ENCODE measurements at places on chromosomes 12 and 14.
A peak's percentile ranks its signal among the peaks of the same experiment; 100 is the strongest.

- no peak for DNase-seq
These were observed 98.5 kb upstream of the TMPO start for GRCh38 chr12:98416845-98417244.

DNA sequence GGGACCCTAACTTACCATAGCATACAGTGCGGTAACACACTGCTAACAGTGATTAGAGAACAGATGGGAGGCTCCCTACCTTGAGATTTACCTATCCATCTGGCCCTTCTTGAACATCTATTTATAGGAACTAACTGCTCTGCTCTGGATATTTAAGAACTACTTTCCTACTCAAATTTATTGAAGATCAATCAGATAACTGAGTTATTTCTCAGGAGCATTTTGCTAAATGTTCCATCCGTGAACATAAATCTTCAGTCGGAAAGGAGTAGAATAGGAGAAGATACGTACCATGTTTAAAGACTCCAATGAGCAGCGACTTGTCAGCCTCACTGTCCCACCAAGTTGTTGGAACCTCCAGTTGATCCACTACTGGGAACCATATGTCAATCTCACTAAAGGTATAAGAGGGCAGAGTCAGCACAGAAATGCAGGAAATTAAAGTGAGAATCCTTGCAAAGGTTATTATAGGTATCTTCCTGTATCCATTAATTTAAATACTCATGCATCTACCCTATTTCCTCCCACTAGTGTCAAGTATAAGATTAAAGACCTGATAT, 15.6 kb upstream of the SUPT16H start:
- no peak for DNase-seq

DNA sequence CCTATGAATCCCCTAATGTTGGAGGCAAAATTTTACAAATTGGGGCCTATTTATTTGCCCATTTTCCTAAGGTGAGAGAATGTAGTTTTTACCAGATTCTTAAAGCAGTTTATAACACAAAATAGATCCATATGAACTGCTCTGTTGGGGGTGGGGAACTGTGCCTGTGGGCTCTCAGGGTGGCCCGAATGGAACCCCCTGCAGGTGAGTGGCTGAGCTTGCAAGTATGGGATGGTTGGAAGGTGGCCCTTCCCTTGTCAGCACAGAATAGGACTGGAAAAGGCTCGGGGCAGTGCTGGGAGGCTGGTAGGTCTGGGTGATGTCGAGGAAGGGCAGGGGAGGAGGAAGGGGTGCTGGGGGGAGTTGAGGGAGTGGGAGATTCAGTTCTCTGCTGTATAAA, 4.9 kb downstream of the VSX2 start:
- DNase-seq: no peak

GRCh38 chr12:111412007-111412829, 6.5 kb downstream of the SH2B3 start:
- DNase-seq: no peak

GRCh38 chr14:34297786-34298520, 164.1 kb downstream of the SPTSSA start:
- no peak for DNase-seq

- DNase-seq: no peak
These were observed 9.2 kb upstream of the TMEM117 start for GRCh38 chr12:43826681-43827080.

- no peak for DNase-seq
These were observed 928 bp downstream of the TBX3 start for GRCh38 chr12:114682785-114683708.

DNA sequence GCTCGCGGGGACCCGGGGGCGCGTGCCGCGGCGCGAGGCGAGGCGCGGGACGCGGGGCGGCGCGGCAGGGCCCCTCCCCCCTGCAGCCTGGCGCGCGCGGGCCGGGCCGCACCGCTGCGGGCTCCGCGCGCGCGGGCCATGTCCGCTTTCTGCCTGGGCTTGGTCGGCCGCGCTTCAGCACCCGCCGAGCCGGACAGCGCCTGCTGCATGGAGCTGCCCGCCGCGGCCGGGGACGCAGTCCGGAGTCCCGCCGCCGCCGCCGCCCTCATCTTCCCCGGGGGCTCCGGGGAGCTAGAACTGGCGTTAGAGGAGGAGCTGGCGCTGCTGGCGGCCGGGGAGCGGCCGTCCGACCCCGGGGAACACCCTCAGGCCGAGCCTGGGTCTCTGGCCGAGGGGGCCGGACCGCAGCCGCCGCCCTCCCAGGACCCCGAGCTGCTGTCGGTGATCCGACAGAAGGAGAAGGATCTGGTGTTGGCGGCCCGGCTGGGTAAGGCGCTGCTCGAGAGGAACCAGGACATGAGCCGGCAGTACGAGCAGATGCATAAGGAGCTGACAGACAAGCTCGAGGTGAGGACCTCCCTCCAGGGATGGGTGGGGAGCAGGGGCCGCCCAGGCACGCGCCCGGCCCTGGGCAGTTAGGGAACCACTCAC, 820 bp downstream of the BICDL1 start:
- peak; percentile 85 for DNase-seq

GRCh38 chr12:53866727-53867126, 71.9 kb upstream of the HOXC13 start:
- DNase-seq: no peak

Data from activated CD4-positive, alpha-beta memory T cell treated with anti-CD3 and anti-CD28 coated beads for 36 hours (primary cell).